ENCODE measurements at places on chromosomes 12 and 14. TPM values are rescaled to one million over a fixed set of nuclear protein-coding genes. Genes with fewer than 3 reads are reported as not detected.

The ZC2HC1C gene
- total RNA-seq, result 1.5 TPM

The C1QL4 gene
- 0.09 TPM for total RNA-seq

The RFX4 gene
- total RNA-seq, result not detected

The TAS2R14 gene
- 2.0 TPM for total RNA-seq

The NAV3 gene
- 41.8 TPM for total RNA-seq

Measured in bronchial smooth muscle cell (primary cell).